Ecto neural progenitor cell (in vitro differentiated cells): ENCODE measurements at places on chromosomes 7 and 10.
A peak's percentile ranks its signal among the peaks of the same experiment; 100 is the strongest.

DNA sequence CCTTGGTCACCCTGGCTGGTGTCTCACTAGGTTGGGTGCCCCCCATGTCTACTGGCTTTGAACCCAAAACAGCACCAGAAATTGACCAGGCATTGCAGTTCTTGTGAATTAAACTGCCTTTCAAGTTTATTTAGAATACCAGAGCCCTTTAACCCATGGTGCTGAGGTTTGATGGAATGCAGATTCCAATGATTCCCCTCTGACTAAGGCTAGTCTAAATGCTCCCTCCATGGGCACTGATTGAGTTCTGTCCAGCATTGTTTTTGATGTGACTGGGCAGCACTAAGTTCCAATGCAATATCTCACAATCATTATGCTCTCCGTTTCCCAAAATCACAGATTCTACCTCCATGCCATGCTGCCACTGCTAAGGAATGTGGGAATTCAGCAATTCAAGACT lies 1047.4 kb upstream of the LRRN3 start:
- no peak for DNase-seq

DNA sequence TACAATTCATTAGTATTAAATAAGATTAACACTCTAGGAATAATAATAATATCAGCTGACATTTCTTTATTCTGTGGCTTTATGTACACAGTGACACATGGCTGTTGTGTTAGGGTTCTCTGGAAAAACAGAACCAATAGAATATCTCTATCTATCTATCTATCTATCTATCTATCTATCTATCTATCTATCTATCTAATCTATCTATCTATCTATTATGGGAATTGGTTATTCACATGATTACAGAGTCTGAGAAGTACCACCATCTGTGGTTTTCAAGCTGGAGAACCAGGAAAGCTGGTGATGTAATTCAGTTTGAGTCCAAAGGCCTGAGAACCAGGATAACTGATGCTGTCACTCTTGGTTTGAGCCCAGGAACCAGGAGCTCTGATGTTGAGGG lies 194.1 kb upstream of the MTPN start:
- DNase-seq: no peak

GRCh38 chr7:20831451-20831850 lies 44.8 kb upstream of the SP8 start:
- DNase-seq: no peak

- DNase-seq: no peak
These were observed 34.2 kb downstream of the DNAJC12 start for GRCh38 chr10:67803588-67804394.

- peak; percentile 12 for DNase-seq
These were observed 419.2 kb downstream of the GLRX3 start for GRCh38 chr10:130555411-130555750.

GRCh38 chr10:52785418-52785817 lies 12.8 kb upstream of the MBL2 start:
- DNase-seq: no peak

DNA sequence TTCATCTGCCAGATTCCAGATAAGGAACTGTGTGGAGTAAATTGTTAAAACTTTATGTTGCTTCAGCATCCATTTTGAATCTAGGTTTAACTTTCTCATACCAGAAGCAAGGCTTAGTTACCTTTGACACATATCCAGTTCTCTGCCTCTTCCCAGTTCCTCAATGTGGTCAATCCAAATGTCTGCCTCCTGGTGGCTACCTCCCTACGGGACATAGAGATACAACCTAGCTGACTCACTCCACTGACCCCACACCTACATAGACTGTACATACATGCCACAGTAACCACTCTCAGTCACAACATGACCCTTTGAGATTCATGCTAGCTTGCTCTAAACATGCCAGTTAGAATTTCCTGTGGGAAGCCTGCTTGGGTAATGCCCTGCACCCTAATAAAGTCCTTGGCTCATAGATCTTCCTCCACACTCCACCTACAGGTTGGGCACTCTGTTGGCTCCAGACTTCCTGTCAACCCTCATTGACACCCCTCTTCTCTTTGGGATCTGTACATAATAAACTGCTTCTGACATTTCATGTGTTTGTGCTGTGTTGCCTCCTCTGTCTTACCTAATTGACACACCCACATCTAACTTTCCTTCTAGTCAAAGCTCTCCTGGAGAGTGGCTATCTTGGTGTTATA lies 278.1 kb downstream of the HTR7 start:
- DNase-seq: no peak
